Stimulated activated CD4-positive, alpha-beta T cell treated with anti-CD3 and anti-CD28 coated beads, TNF-alpha, amount 100 ng/mL, for 48 hours (primary cell): ENCODE measurements at places on chromosomes 5 and 9.
A peak's percentile ranks its signal among the peaks of the same experiment; 100 is the strongest.

GRCh38 chr5:25862276-25862675 lies 1176.1 kb downstream of the CDH9 start:
- DNase-seq = no peak

DNA sequence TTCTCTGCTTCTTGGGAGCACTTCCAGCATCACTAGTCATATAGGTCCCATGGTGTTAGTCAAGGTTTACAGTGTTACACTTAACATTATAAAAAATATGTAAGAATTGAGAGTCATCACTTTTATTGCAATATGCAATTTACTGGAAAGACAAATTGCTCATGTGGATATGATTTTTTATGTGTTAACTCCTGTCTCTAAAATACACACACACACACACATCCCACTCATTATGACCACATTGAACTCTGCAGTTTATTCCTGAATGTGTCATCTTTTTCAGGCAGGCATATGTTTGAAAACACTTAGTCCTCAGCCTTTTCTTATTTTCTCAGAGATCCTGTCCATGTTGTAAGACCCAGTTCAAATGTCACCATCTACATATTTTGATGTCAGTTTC lies 148.5 kb upstream of the MRPS30 start:
- DNase-seq = no peak

DNA sequence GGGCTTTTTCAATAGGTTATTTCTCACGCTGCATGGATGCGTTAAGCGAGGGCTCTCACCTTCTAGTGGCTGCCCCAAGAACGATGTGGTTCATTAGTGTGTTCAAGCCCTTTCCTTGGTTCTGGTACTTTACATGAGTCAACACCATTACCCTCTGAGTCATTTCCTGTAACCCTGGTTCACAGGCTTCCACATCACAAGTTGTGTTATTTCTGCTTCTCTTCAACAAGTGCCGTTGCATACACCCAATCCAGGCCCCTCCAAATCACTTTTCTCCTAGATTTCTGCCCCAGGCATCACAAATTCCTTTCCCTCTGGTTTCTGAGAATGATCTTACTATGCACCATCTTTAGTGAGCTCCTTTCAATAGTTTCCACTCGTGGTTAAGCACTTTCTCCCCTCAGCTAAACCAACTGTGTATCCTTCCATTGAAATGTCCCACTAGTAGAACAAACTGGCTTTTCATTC lies 69.5 kb upstream of the RAD23B start:
- peak; percentile 7 for DNase-seq

DNA sequence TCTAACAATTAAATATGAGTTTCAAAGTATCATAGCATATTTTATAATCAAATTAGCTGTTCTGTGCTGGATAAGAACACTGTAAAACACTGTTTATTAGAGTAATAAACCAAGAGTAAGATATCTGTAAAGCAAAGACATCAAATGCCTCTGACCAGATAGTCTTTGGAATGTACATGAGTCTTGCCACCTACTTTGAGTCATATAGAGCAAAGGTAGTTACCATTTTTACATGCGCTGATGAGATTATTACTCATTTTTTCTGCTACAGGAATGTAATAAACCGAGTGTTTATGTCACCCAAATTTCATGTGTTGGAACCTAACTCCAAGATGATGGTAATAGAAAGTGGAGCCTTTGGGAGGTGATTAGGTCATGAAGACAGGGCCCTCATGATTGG lies 654.5 kb downstream of the CETN3 start:
- no peak for DNase-seq

- DNase-seq = no peak
These were observed 363.5 kb downstream of the NDUFS4 start for GRCh38 chr5:53923961-53924360.

DNA sequence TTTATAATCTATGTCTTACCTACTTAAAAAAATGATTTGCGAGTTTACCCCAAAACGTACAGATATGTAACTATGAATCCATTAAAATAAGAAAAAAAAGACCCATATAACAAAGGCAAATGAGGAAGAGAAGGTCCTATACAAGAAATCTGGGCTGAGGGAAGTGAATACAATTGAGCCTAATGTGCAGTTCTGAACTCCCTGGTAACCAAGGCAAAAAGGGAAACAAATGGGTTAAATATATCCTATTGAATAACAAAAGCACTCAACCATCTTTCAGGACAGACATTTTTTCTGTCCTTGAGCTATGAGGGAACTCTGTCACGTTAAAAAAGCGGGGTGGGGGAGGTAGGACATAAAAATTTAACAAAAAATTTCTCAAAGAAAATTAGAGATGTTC lies 78.6 kb downstream of the PTPN3 start:
- DNase-seq = no peak

DNA sequence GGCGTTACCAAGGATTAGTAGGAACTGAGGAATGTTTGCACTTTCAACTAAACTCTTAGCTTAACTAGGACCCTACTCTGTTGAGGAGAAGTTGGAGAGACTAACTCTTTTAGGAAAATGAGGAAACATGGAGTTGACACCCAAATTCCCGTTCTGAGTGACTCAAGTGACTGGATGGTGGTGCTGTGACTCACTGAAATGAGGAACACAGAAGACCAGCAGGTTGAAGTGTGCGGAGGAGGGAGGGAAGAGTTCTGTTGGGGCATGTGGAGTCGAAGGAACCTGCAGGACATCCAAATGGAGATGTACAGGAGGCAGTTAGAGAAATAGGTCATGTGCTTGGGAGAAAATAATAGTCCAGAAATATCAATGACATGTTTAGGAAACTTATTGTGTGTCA lies 8.2 kb downstream of the HEXB start:
- no peak for DNase-seq

DNA sequence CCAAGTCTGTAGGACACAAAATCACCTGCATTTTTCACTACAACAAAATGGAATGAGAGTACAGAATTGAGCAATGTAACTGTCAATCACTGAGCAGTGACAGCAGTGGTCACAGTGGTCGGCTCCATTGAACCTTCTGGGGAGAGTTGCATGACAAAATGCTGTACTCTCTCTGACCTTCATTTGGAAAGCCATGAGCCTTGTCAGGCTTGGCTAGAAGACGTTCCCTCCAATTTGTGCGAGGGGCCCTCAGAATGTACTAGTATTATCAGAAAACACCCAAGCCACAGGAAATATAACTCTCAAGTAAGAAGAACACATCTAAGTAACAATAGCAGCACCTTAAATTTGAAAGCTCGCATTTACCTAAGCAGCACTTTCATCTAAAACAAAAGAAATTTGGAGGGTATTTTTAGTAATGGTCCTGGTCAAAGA lies 425.6 kb upstream of the MEF2C start:
- no peak for DNase-seq

DNA sequence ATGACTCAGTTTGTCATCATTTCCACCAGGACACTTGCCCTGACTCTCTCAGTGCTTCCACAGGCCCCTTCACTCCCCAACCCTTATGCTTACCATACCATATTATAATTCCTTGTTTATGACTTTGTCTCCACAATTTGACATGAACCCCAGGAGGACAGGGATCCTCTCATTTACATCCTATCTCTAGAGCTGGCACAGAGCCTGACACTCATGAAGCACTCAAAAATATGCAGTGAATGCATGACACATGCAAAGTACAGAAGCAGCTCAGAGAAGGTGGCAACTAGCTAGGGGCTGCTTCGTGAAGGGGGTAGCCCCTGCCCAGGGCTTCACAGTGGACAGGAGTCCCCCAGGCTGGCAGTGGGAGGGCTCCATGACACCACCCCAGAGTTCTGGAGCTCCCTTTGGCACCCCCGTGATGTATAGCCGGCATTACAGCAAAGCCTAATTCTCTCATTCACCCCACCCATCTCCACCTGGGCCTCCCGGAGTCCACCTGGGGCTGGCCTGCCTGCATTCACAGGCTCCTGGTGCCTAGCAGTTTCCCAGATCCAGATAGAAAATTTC lies 112.0 kb upstream of the SPOCK1 start:
- no peak for DNase-seq

DNA sequence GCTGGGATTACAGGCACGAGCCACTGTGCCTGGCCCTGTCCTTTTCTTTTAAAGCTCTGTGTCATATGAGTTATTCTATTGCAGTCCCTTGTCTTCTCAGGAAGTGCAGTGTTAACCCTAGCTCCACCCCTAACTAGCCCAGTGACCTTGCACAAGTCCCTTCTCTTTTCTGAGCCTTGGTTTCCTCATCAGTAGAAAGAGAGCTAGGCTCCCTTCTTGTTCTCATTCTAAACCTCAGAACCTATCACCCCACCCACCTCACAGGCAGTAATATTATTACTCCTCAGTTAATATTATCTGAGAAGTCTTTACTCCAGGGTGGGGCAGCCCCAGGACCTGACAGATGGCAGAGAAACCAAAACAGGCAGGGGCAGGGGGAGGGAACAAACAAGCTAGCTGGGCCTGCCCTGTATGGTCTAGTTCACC lies 7.2 kb downstream of the CYFIP2 start:
- DNase-seq = no peak

- no peak for DNase-seq
These were observed 17.7 kb upstream of the AUH start for GRCh38 chr9:91379426-91379825.

DNA sequence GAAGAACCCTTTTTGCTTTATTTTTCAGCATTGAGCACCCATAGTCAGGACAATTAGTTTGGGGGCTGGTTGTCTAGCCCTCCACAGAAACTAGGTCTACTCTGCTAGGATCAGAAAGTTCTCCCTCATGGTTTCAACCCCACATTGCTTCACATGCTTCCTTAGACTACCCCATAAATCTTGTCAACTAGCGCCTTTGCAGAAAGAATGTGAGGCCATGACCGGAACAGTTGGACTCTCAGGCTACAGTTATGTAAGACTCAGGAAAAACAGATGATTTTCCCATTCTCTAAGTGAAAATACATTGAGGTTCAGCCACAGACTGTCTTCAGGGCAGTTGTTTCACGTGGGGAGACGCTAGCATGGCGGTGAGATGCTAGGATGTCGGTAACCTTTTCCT lies 255.6 kb downstream of the NR3C1 start:
- no peak for DNase-seq

DNA sequence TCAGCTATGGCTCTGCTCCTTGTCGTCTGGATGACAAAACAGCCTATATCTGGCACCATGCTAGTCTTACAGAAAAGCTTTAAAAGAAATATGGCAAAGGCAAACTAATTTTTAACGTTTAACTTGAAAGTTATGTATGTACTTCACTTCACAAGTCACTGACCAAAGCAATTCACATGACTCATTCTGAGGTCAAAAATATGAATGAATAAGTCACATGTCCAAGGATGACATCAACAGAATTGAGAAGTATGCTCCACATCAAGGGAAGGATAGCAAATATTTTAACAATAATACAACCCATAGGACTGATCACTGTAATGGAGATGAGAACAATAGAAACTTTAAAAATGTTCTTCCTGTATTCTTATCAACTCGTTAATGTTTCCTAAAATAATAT lies 1072.6 kb upstream of the NUDT12 start:
- DNase-seq = no peak

DNA sequence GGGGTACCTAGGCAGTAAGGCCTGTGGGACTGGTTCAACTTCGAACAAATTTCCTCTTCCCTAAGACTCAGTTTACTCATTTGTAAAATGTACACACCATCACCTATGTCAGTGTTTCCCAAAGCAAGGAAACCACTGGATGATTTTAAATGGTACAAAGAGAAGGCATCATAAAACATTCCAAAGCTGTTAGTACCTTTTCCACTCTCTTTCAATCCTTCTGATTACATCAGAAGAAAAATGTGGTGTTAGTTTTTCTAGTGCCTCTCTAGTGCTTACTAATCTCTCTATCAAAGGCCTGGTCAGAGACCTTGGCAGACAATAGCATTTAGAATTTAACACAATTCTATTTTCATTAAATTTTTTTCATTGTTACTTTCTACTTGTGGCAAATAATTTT lies 18.1 kb downstream of the NR6A1 start:
- DNase-seq = no peak

GRCh38 chr9:81072758-81073157 lies 616.6 kb downstream of the TLE1 start:
- no peak for DNase-seq

DNA sequence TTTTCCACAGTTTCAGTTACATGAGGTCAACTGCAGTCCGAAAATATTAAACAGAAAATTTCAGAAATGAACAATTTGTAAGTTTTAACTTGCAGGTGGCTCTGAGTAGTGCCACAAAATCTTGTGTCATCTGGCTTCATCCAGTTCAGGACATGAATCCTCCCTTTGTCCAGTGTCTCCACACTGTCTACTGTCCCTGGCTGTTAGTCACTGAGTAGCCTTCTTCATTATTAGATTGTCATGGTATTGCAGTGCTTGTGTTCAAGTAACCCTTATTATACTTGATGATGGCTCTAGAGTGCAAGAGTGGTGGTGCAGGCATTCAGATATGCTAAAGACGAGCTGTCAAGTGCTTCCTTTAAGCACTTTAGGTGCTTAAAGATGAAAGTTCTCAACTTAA lies 65.3 kb downstream of the CFAP95 start:
- no peak for DNase-seq

- DNase-seq = no peak
These were observed 110.1 kb downstream of the OSTF1 start for GRCh38 chr9:75198436-75198835.

DNA sequence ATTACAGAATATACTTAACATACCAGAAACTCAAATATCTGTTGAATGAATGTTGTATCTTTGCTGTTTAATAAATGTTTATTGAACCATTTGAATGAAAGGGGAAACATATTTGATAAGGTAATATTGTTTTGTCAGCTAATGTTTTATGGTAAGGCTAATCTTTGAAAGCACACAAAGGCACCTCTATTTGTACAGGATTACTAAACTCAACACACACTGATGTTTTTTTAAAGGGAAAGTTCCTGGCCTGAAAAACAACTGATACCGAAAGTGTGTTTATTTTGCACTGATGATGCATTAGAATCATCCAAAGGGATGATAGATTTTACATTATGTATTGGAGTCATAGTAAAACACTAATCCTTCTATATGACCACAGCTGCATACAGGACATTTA lies 82.5 kb downstream of the ADCY2 start:
- DNase-seq = no peak

DNA sequence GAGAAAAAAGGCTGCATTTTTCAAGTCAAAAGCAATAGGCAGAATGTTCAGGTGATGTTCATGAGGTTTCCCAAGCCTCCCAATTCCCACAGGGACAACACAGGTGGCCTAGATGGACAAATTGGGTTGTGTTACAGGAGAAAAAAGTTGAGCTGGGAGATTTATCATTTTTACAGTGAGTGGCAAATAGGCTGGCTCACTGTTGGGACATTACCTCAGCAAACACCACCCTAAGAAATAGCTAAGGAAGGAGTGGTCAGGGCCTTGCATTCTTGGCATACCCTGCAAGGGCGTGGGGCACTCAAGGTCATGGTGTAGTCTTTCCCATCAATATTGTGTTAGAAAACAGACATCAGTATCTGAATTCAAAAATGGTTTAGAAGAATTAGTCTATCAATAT lies 23.3 kb upstream of the CPLANE1 start:
- no peak for DNase-seq

DNA sequence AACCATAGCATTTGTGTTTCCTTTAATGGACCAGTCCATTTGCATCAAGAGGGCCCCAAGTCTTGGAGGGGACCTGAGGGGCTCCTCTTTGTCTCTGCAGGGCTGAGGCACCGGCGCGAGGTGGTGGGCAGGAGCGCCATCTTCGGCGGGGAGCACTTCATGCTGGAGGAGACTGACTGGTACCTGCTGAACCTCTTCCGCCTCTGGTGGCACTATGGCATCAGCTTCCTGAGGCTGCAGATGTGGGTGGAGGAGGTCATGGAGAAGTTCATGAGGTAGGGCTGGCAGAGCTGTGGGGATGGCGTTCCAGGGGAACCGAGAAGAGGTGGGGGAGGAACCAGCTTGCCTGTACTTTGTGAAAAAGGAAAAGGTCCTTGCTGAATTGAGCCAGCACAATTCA lies 6.1 kb downstream of the PCYOX1L start:
- DNase-seq = no peak
